ENCODE measurements at places on chromosomes 4 and X. TPM values are rescaled to one million over a fixed set of nuclear protein-coding genes. Genes with fewer than 3 reads are reported as not detected.

DNA sequence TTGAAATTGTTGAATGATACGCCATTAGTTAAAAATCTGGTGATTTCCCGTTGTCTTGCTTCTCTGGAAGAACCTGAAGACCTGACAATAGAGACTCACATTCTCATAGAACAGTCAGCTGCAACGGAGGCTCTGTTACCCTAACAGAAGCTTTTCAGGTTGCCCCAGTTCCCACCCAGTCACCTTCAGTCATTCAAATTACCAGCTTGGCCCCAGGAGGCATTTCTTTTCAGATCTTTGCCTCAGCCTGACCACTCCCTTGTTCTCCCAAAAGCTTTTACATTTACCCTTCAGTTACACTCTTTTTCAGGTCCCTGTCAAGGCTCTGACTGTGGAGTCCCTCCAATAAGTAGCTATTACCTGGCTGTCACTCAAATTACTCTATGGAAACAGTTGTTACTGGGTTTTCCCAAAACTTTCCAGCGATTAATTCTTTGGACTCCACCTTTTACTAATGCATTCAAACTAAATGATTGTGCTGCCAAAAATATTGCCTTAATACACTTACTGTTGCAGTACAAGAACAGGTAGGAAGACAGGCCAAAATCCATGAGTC, 162.2 kb upstream of the FTHL17 start:
- no peak overlapping the region for H3K27ac ChIP-seq
- H3K4me1 ChIP-seq: no peaks in the 10 kb centered on the region
- H3K4me3 ChIP-seq: no peak overlapping the region
- no peaks in the 10 kb centered on the region for H3K36me3 ChIP-seq
- no peaks in the 10 kb centered on the region for H3K27me3 ChIP-seq

GRCh38 chr4:21699446-21699845, 249.1 kb downstream of the KCNIP4 start:
- H3K4me3 ChIP-seq: no peak overlapping the region
- no peak overlapping the region for H3K27ac ChIP-seq
- H3K27me3 ChIP-seq: no peaks in the 10 kb centered on the region
- no peak for DNase-seq
- no peaks in the 10 kb centered on the region for H3K4me1 ChIP-seq
- no peaks in the 10 kb centered on the region for H3K36me3 ChIP-seq

GRCh38 chr4:19809989-19810388, 441.7 kb upstream of the SLIT2 start:
- no peaks in the 10 kb centered on the region for H3K27me3 ChIP-seq
- no peak overlapping the region for H3K27ac ChIP-seq
- no peak overlapping the region for H3K4me3 ChIP-seq
- no peaks in the 10 kb centered on the region for H3K4me1 ChIP-seq

DNA sequence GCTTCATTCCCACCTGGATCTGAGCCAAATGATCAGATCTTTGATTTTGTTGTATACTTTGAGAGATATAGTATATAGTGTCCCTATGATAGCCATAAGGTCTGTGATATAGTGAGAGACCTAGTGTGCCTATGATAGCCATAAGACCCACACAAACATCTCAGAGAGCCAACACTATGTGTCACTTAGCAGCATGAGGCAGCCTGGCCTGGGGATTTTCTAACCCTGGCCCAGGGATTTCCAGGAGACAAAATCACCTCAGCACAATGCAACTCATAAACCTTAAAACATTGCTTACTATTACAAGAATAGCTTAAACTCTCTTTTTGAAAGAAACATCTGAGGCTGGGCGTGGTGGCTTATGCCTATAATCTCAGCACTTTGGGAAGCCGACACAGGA, 23.2 kb upstream of the COL25A1 start:
- no peak for DNase-seq
- H3K27me3 ChIP-seq: no peaks in the 10 kb centered on the region
- H3K4me3 ChIP-seq: no peak overlapping the region
- no peaks in the 10 kb centered on the region for H3K36me3 ChIP-seq
- no peak overlapping the region for H3K27ac ChIP-seq
- no peaks in the 10 kb centered on the region for H3K4me1 ChIP-seq

DNA sequence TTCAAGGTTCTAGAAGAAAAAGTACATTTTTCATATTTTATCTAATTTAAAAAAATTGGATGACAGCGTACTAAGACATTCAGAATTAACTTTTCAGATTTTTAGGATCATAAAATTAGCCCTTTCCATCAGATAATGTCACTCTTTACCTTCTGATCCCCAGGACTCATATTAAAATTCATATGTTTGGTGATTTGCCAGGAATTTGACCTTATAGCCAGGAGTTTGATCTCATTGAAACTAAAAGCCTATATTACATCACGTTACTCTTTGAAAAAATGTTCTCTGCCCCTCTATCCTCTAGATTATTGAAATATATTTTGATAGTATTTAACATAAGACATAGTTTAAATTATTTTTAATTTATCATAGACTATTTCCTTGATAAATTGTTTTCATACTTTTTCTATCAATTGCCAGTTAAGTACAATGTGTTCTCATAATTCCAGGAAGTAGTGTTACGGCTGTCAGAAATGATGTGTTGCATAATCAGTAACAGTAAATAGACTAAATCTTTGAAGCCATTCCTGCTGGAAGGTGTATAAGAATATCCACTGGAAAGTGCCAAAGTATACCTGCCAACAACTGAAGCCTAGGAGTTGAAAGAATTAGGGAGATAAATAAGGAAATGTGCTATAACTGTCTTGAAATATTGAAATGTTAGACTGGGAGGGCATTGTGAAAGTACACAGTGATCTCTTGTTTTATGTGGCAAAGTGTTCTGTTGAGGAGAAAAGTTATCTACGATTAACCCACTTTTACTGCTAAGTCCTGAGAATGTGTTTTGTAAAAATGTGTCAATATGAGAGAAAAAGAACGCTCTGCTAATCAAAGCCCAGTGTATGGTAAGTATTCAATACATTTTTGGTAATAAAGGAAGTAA, 32.9 kb upstream of the PDGFC start:
- no peak overlapping the region for H3K4me3 ChIP-seq
- no peaks in the 10 kb centered on the region for H3K27me3 ChIP-seq
- H3K4me1 ChIP-seq: peaks cover 3% of the 10 kb centered on the region
- no peak overlapping the region for H3K27ac ChIP-seq

- no peaks in the 10 kb centered on the region for H3K36me3 ChIP-seq
- no peak overlapping the region for H3K4me3 ChIP-seq
These were observed 126.5 kb upstream of the INTU start for GRCh38 chr4:127506283-127506682.

The SPOCK3 gene
- total RNA-seq: not detected

The TRPC3 gene
- total RNA-seq: 0.67 TPM

The STARD8 gene
- total RNA-seq: 12.7 TPM

DNA sequence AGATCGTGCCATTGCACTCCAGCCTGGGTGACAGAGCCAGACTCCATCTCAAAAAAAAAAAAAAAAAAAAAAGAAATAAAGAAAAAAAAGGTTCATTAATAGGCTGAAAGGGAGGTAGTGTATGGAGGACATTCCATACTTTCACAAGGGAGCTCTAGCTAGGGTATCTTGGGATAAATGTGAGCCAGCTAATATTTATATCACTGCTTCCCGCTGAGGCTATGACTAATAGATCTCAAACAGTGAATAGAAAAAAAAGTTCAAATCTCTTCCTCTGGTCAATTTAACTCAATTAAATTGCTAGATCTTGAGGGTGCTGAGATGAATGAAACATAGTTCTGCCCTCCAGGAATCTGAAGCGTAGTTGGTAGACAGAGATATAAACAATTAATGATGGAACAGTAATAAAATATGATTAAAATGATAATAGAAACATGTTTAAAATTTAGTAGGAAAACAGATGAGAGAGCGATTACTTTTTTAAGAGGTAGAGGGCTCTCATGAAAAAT, 55.7 kb upstream of the SHISA3 start:
- no peak overlapping the region for H3K4me3 ChIP-seq
- no peaks in the 10 kb centered on the region for H3K4me1 ChIP-seq
- no peak for DNase-seq
- H3K27me3 ChIP-seq: no peaks in the 10 kb centered on the region
- H3K27ac ChIP-seq: no peak overlapping the region

Data from thyroid gland (tissue), 4 donors.